ENCODE measurements at places on chromosomes 7 and 10.

- H3K27ac ChIP-seq = no peak overlapping the region
- no peaks in the 10 kb centered on the region for H3K4me1 ChIP-seq
- DNase-seq = no peak
Observed at GRCh38 chr7:63041786-63042185, 956.9 kb upstream of the ZNF722 start.

DNA sequence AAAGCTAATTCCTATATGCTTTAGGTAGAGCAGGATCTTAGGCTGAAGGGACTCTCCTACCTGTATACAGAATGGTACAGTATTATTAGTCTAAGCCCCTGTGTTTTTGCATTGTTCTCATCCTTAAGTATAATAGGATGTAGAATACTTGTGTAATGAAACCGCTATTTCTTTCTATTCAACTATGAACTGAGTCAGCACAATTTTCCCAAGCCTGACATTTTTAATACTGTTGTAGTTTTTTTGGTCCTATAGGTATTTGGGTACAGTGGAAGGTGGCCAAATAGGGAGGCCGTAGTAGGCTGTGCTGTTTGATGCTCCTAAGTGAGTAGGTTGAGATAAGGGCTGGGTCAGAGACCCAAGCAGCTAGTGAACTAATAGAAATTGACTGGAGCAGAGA is 205.1 kb downstream of the MACC1 start:
- no peaks in the 10 kb centered on the region for H3K36me3 ChIP-seq
- H3K27me3 ChIP-seq = no peaks in the 10 kb centered on the region
- no peak for DNase-seq
- H3K4me3 ChIP-seq = no peak overlapping the region
- H3K4me1 ChIP-seq = no peaks in the 10 kb centered on the region

DNA sequence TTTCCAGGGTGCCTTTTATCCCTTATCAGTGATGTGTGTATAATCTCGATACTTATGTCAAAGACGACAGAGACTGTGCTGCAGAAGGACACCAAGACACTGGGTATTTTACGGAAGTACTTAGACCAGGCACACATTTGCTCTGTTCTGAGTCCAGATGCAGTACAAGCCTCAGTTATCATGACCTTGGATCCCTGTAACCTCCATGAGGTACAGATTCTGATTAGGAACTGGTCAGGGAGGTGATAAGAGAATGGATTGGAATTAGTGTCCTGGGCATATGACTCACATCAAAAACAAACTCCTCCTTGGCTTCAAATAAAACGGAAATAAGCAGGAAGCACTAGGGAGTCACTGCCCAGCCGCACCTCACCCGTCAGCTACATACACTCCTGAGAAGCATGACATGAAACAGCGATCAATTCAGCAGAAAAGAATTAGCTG is 146.5 kb downstream of the SFMBT2 start:
- H3K4me1 ChIP-seq = peaks cover 12% of the 10 kb centered on the region
- H3K36me3 ChIP-seq = no peaks in the 10 kb centered on the region
- H3K27me3 ChIP-seq = no peaks in the 10 kb centered on the region
- peak; percentile 26 for DNase-seq
- H3K27ac ChIP-seq = peak overlapping the region; percentile 17
- H3K4me3 ChIP-seq = no peak overlapping the region

DNA sequence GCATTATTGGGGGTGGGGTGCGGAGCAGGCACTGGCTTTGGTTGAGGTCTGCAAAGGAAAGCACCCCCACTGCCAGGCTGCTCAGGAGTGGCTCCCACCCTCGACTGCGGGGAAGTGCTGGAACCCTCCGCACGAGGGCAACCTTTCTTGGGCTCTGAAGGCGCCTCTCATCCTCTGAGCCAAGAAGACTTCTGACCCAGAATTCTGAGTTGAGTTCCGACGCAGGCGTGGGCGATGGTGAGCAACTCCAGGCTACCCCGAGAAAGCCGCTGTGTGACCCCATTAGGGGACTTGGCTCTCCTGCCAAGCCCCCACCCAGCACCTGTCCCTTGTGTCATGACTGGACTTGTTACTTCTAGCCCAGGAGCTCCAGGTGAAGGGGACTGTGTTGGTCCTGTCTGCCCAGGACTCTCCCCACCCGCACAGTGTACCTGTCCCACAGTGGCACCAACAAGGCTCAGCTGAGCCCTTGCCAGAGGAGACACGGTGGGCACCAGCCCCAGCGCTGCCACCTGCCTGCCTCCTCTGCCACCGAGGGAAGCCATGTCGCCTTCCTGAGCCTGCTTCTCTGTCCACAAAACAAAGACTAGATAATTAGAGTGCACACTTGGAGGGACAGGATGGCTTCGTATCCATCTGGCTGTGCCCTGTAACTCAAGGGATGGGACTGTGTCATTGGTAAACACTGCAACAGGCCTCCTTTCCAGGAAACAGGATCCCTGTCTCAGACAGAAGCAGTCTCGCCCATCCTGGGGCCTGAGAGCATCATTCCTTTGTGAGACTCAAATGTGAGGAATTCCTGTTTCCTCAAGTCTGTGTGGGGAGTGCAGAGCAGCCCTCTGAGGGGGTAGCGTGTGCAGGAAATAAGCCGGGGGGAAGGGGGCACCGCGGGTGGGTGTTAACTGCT is 128.8 kb downstream of the LHPP start:
- no peaks in the 10 kb centered on the region for H3K27me3 ChIP-seq
- no peak overlapping the region for H3K27ac ChIP-seq
- no peaks in the 10 kb centered on the region for H3K36me3 ChIP-seq
- no peak for DNase-seq
- no peak overlapping the region for H3K4me3 ChIP-seq

DNA sequence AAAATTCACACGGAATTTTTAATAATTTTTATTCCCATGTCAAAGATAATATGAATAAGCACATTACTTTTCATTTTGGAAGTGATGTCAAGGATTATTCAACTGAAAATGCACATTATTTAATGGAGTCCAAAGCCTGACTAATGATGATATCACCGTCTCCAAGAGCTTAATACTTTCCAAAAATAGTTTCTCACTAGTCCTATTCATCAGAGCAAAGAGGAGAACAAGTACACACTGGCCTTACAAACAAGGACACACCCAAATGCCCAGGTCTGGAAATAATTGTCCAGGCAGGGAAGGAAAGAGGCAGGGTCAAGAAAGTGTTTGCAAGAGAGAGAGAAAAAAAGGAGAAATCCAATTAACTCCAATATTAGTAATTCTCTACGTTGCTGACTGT is 216.8 kb upstream of the CCDC6 start:
- no peak for DNase-seq
- no peaks in the 10 kb centered on the region for H3K36me3 ChIP-seq
- peak overlapping the region; percentile 39 for H3K27ac ChIP-seq
- peaks cover 5% of the 10 kb centered on the region for H3K4me1 ChIP-seq
- no peak overlapping the region for H3K4me3 ChIP-seq

DNA sequence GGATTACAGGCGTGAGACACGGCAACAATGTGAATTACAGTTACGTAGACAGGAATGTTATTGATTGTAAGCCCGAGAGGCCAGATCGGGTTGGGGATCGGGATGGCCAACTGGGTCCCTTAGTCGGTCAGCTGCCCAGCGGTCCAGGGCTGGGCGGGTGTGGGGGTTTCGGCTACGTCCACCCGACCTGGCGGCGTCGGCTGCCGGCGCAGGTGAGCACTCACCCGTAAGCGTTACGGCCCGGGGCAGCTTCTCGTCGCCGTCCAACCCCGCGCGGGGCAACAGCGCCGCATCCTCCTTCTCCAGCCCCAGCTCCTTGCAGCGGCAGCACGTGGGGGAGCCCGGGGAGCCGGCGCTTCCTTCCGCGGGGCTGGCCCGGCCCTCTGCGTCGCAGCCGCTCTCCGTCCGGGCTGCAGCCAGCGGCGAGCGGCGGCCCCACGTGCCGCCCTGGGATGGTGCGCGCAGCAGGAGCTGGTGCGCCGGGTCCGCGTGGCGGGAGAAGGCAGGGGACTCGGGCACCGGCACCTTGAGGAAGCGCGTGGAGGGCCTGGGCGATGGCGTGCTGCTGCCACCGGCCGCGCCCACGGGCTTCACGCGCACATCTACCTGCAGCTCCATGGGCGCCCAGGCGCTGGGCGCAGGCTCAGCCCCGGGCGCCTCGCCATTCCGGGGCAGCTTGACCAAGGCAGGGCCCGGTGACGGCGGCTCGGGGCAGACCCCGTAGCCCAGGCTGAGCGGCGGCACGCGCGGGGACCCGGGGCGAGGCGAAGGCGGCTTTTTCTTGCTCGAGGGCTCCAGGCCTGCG is 609 bp downstream of the KLRG2 start:
- H3K27ac ChIP-seq = no peak overlapping the region
- H3K27me3 ChIP-seq = peaks cover 49% of the 10 kb centered on the region
- H3K36me3 ChIP-seq = no peaks in the 10 kb centered on the region
- peaks cover 9% of the 10 kb centered on the region for H3K4me1 ChIP-seq
- peak overlapping the region; percentile 26 for H3K4me3 ChIP-seq
- DNase-seq = peak; percentile 41

GRCh38 chr7:111871283-111871682 is 309.0 kb upstream of the IMMP2L start:
- no peak for DNase-seq
- H3K27me3 ChIP-seq = no peaks in the 10 kb centered on the region
- H3K4me3 ChIP-seq = no peak overlapping the region
- peaks cover 15% of the 10 kb centered on the region for H3K4me1 ChIP-seq

GRCh38 chr10:71725998-71726579 is 6.5 kb upstream of the C10orf105 start:
- H3K4me1 ChIP-seq = peaks cover 17% of the 10 kb centered on the region
- DNase-seq = peak; percentile 44
- no peaks in the 10 kb centered on the region for H3K27me3 ChIP-seq

DNA sequence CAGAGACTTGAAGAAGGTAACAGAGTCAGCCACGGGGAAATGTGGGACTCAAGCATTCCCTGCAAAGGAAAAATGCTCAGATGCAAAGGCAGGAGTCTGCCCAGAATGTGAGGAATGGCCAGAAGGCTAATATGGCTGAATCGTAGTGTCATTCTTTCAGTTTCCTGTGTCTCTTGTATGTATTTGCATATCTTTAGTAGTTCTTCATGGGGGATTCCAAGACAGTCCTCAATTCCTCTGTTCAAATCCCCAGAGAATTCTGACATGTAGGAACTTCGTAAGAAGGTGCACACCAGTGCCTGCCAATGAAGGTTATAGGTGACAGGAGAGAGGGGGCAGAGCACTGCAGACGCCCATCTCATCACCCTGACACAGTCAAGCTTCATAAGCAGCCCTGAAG is 154.4 kb downstream of the CACNB2 start:
- no peak overlapping the region for H3K4me3 ChIP-seq
- H3K27ac ChIP-seq = no peak overlapping the region
- no peaks in the 10 kb centered on the region for H3K4me1 ChIP-seq

- no peaks in the 10 kb centered on the region for H3K36me3 ChIP-seq
- no peak overlapping the region for H3K27ac ChIP-seq
- no peak overlapping the region for H3K4me3 ChIP-seq
- no peaks in the 10 kb centered on the region for H3K4me1 ChIP-seq
Observed at GRCh38 chr7:132103718-132104117, 472.6 kb downstream of the PLXNA4 start.

- peaks cover 57% of the 10 kb centered on the region for H3K27me3 ChIP-seq
- peak; percentile 75 for DNase-seq
Observed at GRCh38 chr10:132183046-132183445, 3.7 kb upstream of the DPYSL4 start.

DNA sequence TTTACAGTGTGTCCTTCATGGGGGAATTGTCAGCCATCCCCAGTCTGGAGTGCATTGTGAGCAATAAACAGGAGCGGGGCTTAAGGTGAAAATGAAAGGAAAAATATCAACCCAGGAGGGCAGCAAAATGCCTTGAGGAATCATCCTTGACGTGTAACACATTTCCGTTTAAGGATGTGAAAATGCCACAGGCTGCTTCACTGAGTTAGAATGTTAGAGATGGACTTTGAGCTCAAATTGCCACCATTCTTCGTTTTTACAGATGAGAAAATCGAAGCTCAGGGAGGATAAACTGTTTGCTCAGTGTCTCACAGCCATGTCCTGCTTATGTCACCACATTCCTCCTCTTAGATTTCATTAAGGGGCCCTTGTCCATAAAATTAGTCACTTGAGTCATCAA is 23.1 kb downstream of the SORCS3 start:
- peak; percentile 48 for DNase-seq
- peak overlapping the region; percentile 74 for H3K27ac ChIP-seq
- H3K36me3 ChIP-seq = no peaks in the 10 kb centered on the region
- H3K4me3 ChIP-seq = no peak overlapping the region
- no peaks in the 10 kb centered on the region for H3K4me1 ChIP-seq

DNA sequence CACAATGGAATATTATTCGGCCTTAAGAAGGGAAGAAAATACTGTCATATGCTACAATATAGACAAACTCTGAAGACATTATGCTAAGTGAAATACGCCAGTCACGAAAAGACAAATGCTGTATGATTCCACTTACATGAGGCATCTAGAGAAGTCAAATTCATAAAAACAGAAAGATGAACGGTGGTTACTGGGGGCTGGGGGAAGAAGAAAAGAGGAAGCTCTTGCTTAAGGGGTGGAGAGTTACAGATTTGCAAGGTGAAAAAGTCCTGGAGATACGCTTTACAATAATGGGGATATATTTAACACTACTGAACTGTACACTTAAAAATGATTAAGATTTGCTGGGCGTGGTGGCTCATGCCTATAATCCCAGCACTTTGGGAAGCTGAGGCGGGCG is 49.0 kb downstream of the PSMC2 start:
- no peaks in the 10 kb centered on the region for H3K36me3 ChIP-seq
- no peaks in the 10 kb centered on the region for H3K27me3 ChIP-seq
- peaks cover 3% of the 10 kb centered on the region for H3K4me1 ChIP-seq
- H3K4me3 ChIP-seq = no peak overlapping the region

GRCh38 chr10:1115607-1115955 is 59.4 kb downstream of the WDR37 start:
- H3K36me3 ChIP-seq = no peaks in the 10 kb centered on the region
- H3K27ac ChIP-seq = no peak overlapping the region
- H3K4me1 ChIP-seq = no peaks in the 10 kb centered on the region
- H3K4me3 ChIP-seq = no peak overlapping the region

DNA sequence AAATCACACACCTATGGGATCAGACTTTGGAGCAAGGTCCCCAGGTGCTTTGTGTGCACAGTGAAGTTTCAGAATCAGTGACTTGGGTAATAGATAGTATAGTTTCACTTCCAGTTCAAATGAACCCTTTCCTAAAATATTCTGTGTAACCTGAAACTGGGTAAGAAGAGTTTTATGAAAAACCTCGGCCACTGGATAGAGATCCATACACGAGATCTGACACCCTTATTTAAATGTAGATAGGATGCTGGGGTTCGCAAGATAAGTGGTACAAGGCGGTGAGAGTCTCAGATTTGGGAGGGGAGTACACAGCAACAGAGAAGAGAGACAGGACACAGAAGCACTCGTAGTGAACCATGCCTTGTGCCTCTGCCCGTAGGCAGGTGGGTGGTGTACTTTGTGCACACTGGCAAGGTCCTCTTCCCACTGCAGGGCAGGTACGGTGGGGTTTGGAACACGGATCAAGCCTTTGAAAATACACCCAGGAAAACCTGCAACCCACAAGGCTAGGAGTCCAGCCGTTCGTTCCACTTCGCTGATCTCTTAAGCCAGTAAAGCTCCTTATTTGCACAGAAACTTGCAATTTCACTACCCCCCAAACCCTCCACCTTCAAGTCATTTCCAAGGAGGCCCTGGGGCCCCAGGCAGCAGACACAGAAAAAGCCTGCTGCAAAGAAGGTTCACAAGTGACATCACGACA is 162.8 kb downstream of the USP6NL start:
- no peak for DNase-seq
- no peaks in the 10 kb centered on the region for H3K36me3 ChIP-seq
- H3K27ac ChIP-seq = no peak overlapping the region
- peaks cover 5% of the 10 kb centered on the region for H3K27me3 ChIP-seq
- H3K4me1 ChIP-seq = no peaks in the 10 kb centered on the region
- no peak overlapping the region for H3K4me3 ChIP-seq

Data from hepatocyte (in vitro differentiated cells).